ENCODE measurements at places on chromosomes 16 and 17.
A peak's percentile ranks its signal among the peaks of the same experiment; 100 is the strongest.

- H3K4me3 ChIP-seq, result peak overlapping the region; percentile 32
- H3K27ac ChIP-seq, result peak overlapping the region; percentile 60
- DNase-seq, result no peak
- H3K27me3 ChIP-seq, result no peaks in the 10 kb centered on the region
Observed at GRCh38 chr17:1375615-1376014, 24.4 kb downstream of the YWHAE start.

- no peak for DNase-seq
- no peak overlapping the region for H3K4me3 ChIP-seq
- H3K36me3 ChIP-seq, result peaks cover 5% of the 10 kb centered on the region
- no peaks in the 10 kb centered on the region for H3K27me3 ChIP-seq
- H3K27ac ChIP-seq, result no peak overlapping the region
Observed at GRCh38 chr16:85006639-85007038, 4.7 kb downstream of the ZDHHC7 start.

DNA sequence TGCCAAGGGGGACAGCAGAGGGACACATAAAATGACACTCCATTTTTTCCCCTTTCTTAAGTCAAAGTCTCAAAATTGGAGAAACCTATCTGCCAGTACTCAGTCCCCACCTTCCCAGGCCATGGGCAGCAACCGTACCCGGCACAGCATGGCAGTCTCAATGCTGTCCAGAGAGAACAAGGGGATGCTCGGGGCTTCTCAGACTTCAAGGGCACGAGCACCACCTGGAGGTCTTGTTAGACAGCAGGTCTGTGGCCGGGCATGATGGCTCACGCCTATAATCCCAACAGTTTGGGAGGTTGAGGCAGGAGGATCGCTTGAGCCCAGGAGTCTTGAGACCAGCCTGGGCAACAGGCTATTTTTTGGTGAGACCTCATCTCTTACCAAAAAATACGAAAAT, 3.2 kb downstream of the DNAH17 start:
- no peak overlapping the region for H3K27ac ChIP-seq
- H3K27me3 ChIP-seq, result no peaks in the 10 kb centered on the region
- H3K36me3 ChIP-seq, result no peaks in the 10 kb centered on the region
- no peak overlapping the region for H3K4me3 ChIP-seq

GRCh38 chr17:36030956-36031355, 13.2 kb upstream of the CCL23 start:
- H3K4me1 ChIP-seq, result peaks cover 4% of the 10 kb centered on the region
- H3K27ac ChIP-seq, result no peak overlapping the region
- peaks cover 42% of the 10 kb centered on the region for H3K27me3 ChIP-seq
- no peak overlapping the region for H3K4me3 ChIP-seq
- no peaks in the 10 kb centered on the region for H3K36me3 ChIP-seq

- no peak for DNase-seq
- no peak overlapping the region for H3K4me3 ChIP-seq
- peaks cover 15% of the 10 kb centered on the region for H3K4me1 ChIP-seq
- no peak overlapping the region for H3K27ac ChIP-seq
Observed at GRCh38 chr16:22348291-22348690, 26.1 kb downstream of the CDR2 start.

- DNase-seq, result no peak
- peaks cover 8% of the 10 kb centered on the region for H3K36me3 ChIP-seq
- H3K4me1 ChIP-seq, result peaks cover 82% of the 10 kb centered on the region
Observed at GRCh38 chr17:48442819-48443218, 12.8 kb upstream of the SKAP1 start.

- DNase-seq, result no peak
- H3K4me1 ChIP-seq, result peaks cover 6% of the 10 kb centered on the region
- no peak overlapping the region for H3K27ac ChIP-seq
- peaks cover 5% of the 10 kb centered on the region for H3K27me3 ChIP-seq
- no peaks in the 10 kb centered on the region for H3K36me3 ChIP-seq
- no peak overlapping the region for H3K4me3 ChIP-seq
Observed at GRCh38 chr16:14296663-14297062, 225.5 kb downstream of the MRTFB start.

DNA sequence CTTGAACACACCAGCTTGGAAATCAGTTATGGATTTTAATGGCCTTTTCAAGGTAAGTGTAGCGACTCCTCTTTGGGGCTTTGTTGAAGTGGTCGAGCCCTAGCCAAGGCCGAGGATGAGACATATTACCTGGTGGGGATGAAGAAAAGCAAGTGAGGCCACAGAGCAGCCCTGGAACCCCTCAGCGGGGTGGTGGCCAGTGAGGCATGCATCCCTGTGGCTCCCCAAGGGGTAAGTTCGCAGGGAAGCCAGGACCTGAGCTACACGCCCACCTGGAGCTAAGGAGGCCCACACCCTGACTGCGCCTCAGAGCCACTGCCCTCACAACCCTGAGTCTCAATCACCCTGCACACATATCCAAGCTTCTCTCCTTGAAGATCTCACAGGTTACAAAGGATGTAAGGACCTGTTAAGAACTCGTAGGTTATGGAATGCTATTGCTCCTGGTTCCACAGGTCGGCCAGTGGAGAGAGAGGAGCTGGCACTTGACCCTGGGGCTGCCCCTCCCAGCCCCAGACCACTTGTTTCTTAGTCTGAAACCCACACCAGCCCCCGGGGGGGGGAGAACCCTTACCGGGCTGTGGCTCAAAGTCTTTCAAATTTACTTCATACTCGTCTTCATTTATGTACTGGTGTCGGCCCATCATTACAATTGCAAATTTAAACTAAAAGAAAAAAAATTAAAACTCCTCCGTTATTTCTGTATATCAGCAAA, 12.0 kb downstream of the LITAFD start:
- peaks cover 3% of the 10 kb centered on the region for H3K4me1 ChIP-seq
- no peak overlapping the region for H3K4me3 ChIP-seq
- H3K27ac ChIP-seq, result no peak overlapping the region
- peaks cover 39% of the 10 kb centered on the region for H3K36me3 ChIP-seq
- H3K27me3 ChIP-seq, result no peaks in the 10 kb centered on the region

DNA sequence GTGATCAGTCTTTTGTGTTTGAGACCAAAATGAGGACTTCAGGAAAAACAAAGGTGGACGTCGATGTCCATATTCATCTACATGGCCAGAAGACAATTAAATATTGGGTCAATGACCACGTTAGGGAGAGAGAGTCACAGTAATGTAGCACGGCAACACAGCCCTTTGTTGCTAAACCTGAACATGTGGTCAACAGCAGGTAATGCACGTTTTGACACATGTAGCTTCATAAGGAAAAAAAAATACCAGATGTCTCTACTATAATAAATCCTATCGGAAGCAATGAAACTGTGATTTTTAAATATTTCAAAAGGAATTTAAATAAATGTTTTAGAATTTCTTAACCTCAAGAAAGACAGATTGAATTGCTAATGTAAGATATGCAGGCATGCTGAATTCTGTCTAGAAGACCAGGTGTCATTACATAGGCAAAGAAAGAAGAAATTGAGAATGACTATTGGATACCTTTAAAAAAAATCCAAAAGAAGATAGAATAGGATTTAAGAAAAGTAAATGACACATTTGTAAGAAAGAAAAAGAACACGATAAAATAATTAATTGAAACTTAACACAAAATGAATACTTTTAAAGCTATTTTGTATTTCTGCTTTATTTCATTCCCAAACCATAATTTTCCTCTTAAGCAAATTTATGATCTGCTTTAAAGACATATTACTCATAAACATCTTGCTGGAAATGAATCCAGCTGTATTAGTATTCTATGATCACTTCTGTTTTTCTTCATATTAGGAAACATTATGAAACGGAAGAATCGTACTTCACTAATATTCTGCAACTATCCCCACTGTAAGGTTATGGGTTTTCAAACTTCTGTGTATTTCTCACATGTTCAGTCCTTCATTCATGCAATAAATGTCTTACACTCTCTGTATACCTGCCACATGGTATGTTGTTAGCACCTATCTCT, 30.1 kb downstream of the ABCA8 start:
- DNase-seq, result no peak
- H3K4me1 ChIP-seq, result no peaks in the 10 kb centered on the region
- H3K36me3 ChIP-seq, result no peaks in the 10 kb centered on the region
- H3K4me3 ChIP-seq, result no peak overlapping the region
- H3K27ac ChIP-seq, result no peak overlapping the region

- no peak overlapping the region for H3K27ac ChIP-seq
- no peaks in the 10 kb centered on the region for H3K4me1 ChIP-seq
- no peaks in the 10 kb centered on the region for H3K27me3 ChIP-seq
- DNase-seq, result no peak
Observed at GRCh38 chr16:68499006-68499405, 40.1 kb upstream of the ZFP90 start.

DNA sequence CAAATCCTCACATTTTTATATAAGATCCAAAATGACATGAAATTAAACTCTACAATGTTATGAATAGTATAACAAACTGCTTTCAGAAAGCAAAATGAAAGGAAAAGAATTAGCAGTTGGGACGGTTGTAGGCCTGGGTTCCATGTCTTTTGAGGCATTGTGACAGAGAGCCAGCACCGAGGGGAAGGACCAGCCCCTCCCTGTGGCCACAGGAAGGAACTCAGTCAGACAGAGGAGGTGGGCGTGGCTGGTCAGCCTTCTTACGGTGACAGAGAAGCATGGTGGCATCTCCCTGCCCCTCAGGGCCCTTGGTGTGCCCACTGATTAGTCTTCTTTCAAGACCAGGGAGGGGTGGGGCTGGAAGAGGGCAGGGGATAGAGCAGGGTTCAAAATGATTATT, 5.7 kb downstream of the ZNF319 start:
- H3K36me3 ChIP-seq, result no peaks in the 10 kb centered on the region
- no peaks in the 10 kb centered on the region for H3K27me3 ChIP-seq
- no peak overlapping the region for H3K4me3 ChIP-seq
- peak; percentile 28 for DNase-seq
- peaks cover 26% of the 10 kb centered on the region for H3K4me1 ChIP-seq

- no peak overlapping the region for H3K4me3 ChIP-seq
- peaks cover 28% of the 10 kb centered on the region for H3K27me3 ChIP-seq
- H3K36me3 ChIP-seq, result no peaks in the 10 kb centered on the region
- H3K4me1 ChIP-seq, result no peaks in the 10 kb centered on the region
- H3K27ac ChIP-seq, result no peak overlapping the region
- DNase-seq, result no peak
Observed at GRCh38 chr17:1995907-1996799, 29.0 kb downstream of the RTN4RL1 start.

DNA sequence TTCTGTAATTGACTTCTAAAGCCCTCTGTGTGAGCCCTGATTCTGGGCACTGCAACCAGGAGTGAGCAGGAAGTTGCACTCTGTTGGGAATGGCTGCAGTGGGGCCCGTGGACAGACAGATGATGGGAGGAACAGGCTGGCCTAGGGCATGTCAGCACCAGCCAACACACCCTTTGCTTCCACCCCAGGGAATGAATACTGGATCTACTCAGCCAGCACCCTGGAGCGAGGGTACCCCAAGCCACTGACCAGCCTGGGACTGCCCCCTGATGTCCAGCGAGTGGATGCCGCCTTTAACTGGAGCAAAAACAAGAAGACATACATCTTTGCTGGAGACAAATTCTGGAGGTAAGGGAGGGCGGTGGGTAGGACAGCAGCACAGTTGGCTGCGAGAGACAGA, 10.8 kb upstream of the LPCAT2 start:
- no peak overlapping the region for H3K27ac ChIP-seq
- H3K4me1 ChIP-seq, result peaks cover 8% of the 10 kb centered on the region
- H3K36me3 ChIP-seq, result no peaks in the 10 kb centered on the region
- H3K4me3 ChIP-seq, result no peak overlapping the region
- peaks cover 8% of the 10 kb centered on the region for H3K27me3 ChIP-seq
- no peak for DNase-seq

- H3K4me3 ChIP-seq, result no peak overlapping the region
- DNase-seq, result no peak
- H3K27me3 ChIP-seq, result no peaks in the 10 kb centered on the region
- no peak overlapping the region for H3K27ac ChIP-seq
- no peaks in the 10 kb centered on the region for H3K36me3 ChIP-seq
- H3K4me1 ChIP-seq, result no peaks in the 10 kb centered on the region
Observed at GRCh38 chr17:18143044-18143936, 34.7 kb downstream of the MYO15A start.

- peak overlapping the region; percentile 64 for H3K4me3 ChIP-seq
- no peaks in the 10 kb centered on the region for H3K36me3 ChIP-seq
- H3K27ac ChIP-seq, result no peak overlapping the region
- no peak for DNase-seq
- H3K27me3 ChIP-seq, result peaks cover 39% of the 10 kb centered on the region
- peaks cover 4% of the 10 kb centered on the region for H3K4me1 ChIP-seq
Observed at GRCh38 chr17:42049834-42050392, 488 bp downstream of the C17orf113 start.

GRCh38 chr17:74298778-74299177, 24.7 kb downstream of the DNAI2 start:
- peaks cover 3% of the 10 kb centered on the region for H3K4me1 ChIP-seq
- peaks cover 10% of the 10 kb centered on the region for H3K27me3 ChIP-seq
- no peak for DNase-seq

- peaks cover 73% of the 10 kb centered on the region for H3K4me1 ChIP-seq
- H3K36me3 ChIP-seq, result peaks cover 21% of the 10 kb centered on the region
- H3K4me3 ChIP-seq, result no peak overlapping the region
- no peak for DNase-seq
Observed at GRCh38 chr17:66347661-66348514, 45.5 kb downstream of the PRKCA start.

- no peaks in the 10 kb centered on the region for H3K27me3 ChIP-seq
- DNase-seq, result no peak
- H3K36me3 ChIP-seq, result no peaks in the 10 kb centered on the region
Observed at GRCh38 chr17:30334421-30334820, 564 bp upstream of the TMIGD1 start.

GRCh38 chr17:58574025-58574424, 59.6 kb upstream of the MTMR4 start:
- H3K4me3 ChIP-seq, result no peak overlapping the region
- no peaks in the 10 kb centered on the region for H3K36me3 ChIP-seq
- no peaks in the 10 kb centered on the region for H3K27me3 ChIP-seq
- no peak overlapping the region for H3K27ac ChIP-seq

DNA sequence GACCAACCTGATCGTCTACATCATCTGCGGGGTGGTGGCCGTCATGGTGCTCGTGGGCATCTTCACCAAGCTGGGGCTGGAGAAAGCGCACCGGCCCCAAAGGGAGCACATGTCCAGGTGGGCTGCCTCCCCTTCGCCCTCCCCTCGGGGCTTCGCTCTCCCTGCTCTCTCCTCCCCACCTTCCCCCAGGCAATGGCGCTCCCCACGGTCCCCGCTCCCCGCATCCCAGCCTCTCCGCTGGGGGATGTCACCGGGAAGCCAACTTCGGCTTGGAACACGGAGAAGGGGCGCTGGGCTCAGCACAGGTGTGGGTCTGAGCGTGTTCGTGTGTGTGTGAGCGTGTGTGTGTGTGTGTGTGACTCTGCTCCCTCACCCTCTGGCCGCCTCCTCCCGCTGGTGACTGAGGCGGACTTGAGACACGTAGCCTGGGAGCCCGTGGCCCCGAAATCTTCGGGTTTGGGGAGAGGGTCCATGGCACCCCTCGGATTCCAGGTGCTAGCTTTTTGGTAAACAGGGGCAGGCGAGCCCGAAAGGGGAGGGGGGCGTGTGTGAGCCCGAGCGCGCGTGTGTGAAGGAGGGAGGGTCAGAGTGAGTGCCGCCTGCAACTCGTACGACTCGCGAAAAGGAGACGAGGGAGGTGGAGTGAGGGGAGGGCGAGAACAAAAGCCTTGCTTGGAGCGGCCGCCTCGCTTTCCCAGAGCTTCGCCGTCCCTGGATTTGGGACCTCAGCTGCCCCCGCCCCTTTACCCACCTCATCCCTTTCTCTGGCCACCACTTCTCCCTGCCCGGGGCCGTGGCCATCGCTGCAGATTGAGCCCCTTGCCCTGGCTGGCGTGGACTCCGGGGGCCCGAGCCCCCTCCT, 1.3 kb downstream of the SHISA9 start:
- H3K36me3 ChIP-seq, result no peaks in the 10 kb centered on the region
- H3K27ac ChIP-seq, result no peak overlapping the region
- H3K4me3 ChIP-seq, result no peak overlapping the region
- H3K4me1 ChIP-seq, result peaks cover 2% of the 10 kb centered on the region

- no peak for DNase-seq
- no peak overlapping the region for H3K27ac ChIP-seq
- H3K4me1 ChIP-seq, result peaks cover 2% of the 10 kb centered on the region
- no peaks in the 10 kb centered on the region for H3K36me3 ChIP-seq
- no peak overlapping the region for H3K4me3 ChIP-seq
Observed at GRCh38 chr16:22788193-22788530, 25.8 kb upstream of the HS3ST2 start.

Measured in activated naive CD8-positive, alpha-beta T cell treated with anti-CD3 and anti-CD28 coated beads for 36 hours (primary cell).